ENCODE measurements at places on chromosomes 1 and 21. TPM values are rescaled to one million over a fixed set of nuclear protein-coding genes. Genes with fewer than 3 reads are reported as not detected.

GRCh38 chr21:28604946-28605537 is 387.6 kb downstream of the LTN1 start:
- DNase-seq = no peak

GRCh38 chr1:175498002-175498401 is 245.4 kb downstream of the TNR start:
- DNase-seq = no peak

GRCh38 chr1:69121723-69122122 is 446.0 kb upstream of the LRRC7 start:
- DNase-seq = no peak

DNA sequence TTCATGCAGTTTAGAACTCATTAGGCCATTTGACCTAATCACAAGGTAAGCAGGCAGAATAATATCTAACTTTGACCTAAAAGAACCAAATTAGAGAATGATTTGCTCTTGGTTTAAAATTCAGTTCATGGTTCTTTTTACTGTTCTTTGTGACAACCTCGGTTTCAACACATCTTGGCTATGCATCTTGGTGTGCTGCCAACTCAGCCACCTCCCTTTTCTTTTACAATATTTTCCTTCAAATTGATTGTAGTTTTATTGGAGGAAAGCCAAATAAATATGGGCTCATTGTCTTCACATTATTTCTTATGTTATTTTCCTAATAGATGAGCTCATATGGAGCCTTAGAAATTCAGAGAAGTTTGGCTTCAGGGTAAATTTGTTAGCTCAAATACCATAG is 338.3 kb downstream of the SIPA1L2 start:
- DNase-seq = no peak

GRCh38 chr1:66313429-66313828 is 220.5 kb upstream of the SGIP1 start:
- no peak for DNase-seq

DNA sequence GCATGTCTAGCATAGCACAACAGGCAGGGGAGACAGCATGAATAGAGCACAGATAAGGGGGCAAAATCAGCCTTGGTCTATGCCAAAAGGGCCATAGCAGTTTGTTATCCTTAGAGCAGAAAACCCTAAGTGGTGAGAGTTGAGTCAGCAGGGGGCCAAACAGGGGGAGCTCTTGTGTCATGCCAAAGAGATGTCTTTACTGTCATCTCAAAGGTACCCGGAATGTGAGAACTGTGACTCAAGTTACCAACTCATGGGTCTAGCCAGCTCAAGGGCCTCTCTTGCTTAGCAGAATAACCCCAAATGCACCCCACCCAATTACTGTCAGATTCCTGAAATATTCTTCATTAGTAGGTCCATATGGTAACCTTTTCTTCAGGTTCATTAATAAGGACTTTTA is 45.9 kb upstream of the NRDC start:
- no peak for DNase-seq

DNA sequence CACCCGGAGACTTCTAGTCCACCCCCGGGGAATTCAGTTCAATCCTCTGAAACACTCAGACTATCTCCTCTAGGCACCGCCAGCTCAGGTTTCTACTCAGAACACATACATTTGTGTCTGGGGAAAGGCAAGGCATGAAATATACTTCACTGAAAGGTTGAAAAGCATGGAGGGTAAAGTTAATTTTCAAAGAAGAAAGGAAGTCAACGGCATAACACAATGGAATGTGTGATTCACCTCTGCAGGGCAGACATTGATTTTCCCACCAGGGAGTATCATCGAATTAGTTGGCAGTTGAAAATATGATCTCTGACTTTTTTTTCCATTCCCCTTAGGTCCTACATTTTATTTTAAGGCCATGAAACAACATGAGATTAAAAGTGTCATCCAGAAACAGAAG is 669.4 kb downstream of the SMYD3 start:
- DNase-seq = no peak

DNA sequence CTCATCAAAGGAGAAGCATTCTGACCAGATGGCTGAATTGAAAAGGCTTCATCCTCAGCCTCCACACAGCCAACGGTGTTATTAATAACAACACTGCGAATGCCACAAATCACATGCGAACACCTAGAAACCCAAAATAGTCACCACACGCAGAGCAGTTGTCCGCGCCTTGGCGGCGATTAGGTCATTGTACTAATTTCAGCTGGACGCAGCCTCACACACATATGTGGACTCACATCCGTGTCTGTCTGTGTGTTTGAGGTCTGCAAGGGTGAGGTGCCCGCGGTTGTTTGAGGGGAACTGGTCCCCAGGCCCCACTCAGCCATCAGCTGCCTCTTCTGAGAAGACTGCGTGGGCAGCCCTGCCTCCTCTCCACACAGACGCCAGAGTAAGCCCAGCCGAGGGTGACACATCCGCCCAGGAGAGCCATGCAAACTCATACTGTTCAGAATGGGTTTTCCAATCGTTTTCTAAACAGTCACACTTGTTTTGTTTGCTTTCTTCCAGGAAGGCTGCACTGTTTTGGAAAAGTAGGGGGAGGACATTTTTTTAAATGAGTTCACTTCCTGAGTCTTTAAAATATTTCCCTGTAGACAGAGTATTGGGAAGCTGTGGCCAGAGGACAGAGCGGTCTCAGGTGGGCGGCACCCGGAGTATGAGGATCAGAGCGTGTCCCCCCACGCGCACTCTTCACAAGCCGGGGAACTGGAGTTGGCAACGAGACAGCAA is 53.4 kb downstream of the TOMM20 start:
- no peak for DNase-seq

DNA sequence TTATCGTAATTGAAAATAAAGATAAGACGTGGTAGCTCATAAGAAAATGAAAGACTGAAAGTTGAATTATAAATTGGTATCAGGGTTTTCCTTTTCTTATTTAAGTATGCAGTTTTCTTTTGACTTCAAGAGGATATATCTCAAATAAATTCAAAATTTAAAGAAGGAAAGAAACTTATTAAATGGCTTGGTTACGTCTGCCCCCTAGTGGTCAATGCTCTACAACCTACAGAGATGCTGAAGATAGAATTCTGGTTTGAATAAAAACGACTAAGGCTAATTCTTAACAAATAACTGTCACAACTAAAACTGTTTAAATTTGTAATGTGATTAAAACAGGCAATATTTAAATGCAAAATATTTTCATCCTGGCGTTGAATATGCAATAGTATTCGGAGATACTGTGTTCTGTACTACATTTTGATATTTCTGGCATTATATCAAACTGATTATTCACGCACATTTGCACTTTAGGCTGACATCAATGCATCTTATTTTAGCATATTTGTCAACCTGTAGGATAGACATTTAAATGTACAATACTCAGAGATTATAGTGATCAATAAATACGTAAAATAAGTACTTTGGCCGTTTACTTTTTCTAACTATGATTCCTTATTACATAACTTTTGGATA is 26.8 kb downstream of the IFI44 start:
- peak; percentile 35 for DNase-seq

Gene CYP4A11
- 0.14 TPM for polyA plus RNA-seq

Gene F13B
- 0.05 TPM for polyA plus RNA-seq

Gene ATP6V0B
- polyA plus RNA-seq = 120 TPM

Gene DTL
- polyA plus RNA-seq = 0.29 TPM
